ENCODE measurements at places on chromosomes 2 and 18.

GRCh38 chr2:31828891-31829290 lies 181.9 kb downstream of the MEMO1 start:
- DNase-seq: no peak

- DNase-seq: no peak
Observed at GRCh38 chr2:174888646-174889271, 116.4 kb downstream of the CHN1 start.

GRCh38 chr2:226703514-226703913 lies 96.1 kb downstream of the IRS1 start:
- DNase-seq: no peak

GRCh38 chr2:156818944-156819343 lies 382.8 kb downstream of the GPD2 start:
- no peak for DNase-seq

- no peak for DNase-seq
Observed at GRCh38 chr2:31387850-31388249, 26.7 kb downstream of the XDH start.

- no peak for DNase-seq
Observed at GRCh38 chr2:54680397-54681041, 42.9 kb upstream of the EML6 start.

- DNase-seq: no peak
Observed at GRCh38 chr2:218368621-218369153, 12.0 kb downstream of the CATIP start.

- peak; percentile 16 for DNase-seq
Observed at GRCh38 chr2:236731767-236732580, 162.3 kb downstream of the ACKR3 start.

- DNase-seq: no peak
Observed at GRCh38 chr2:122764014-122764413, 1008.6 kb downstream of the TSN start.

- DNase-seq: no peak
Observed at GRCh38 chr2:100865816-100866460, 46.0 kb downstream of the NPAS2 start.

DNA sequence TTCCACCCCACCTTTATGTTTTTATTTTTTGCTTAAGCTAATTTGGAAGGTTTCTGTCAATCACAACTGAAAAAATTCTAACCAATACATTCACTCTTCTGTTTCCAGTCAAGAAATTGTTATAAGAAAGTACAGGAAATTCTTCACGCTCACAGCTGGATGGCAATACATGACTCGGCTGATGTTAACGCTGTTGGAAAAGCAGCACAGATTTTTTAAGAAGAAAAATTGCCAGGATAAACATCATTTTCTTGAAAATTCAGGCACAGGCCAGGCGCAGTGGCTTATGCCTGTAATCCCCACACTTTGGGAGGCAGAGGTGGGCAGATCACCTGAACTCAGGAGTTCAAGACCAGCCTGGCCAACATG lies 46.1 kb downstream of the STPG4 start:
- DNase-seq: no peak

DNA sequence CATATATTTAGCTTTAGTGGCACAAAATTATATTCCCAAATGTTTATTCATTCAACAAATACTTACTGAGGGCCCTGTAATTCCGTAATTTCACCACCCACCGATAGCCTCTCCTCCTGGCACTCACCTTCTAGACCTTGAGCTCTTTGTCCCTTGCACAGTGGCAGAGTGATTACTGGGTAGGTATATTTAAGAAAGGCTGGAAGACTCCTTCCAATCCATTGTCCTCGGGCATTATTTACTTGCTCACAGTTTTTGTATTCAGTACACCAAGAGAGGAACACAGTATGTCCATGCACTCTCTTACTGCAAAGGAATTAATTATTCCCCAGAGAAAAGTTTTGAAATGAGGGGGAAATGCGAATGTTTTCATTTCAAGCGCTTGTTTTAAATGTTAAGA lies 1.1 kb upstream of the CDCA7 start:
- DNase-seq: no peak

DNA sequence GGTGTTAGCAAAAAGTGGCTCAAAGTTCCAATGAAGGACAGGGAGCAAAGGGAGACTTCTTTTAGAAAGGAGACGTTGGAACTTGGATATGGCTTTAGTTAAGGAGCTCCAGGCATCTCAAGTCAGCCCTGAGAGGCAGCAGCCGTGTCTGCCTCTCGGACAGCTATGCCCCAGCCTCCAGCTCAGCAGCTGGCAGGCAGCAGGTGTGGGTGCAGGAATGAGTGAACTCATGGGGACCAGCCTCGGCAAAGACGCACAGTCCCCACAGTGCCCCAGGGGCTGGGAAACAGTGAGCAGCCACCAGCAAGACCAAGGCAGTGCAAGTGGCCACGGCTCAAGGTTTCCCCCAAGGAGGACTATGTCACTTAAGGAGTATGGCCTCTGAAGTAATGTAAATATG lies 1.6 kb upstream of the LRRFIP1 start:
- DNase-seq: no peak

DNA sequence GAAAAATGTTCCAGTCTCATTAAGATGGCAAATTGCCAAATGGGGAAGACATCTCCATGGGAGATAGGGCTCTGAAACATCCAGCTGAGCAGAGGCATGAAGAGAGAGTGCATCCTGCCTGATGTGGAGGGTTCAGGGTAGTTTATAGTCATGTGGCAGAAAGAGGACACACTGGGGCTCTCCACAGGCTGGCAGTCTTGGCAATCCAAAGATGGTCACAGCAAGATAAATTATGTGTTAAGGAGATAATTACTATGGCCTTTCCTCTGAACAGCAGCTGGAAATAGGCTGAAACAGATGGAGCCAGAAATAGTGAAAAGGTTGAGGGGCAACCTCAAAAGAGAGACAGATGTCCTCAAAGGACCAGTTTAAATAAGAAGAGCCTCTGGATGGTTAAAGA lies 97.2 kb downstream of the DCC start:
- DNase-seq: no peak

DNA sequence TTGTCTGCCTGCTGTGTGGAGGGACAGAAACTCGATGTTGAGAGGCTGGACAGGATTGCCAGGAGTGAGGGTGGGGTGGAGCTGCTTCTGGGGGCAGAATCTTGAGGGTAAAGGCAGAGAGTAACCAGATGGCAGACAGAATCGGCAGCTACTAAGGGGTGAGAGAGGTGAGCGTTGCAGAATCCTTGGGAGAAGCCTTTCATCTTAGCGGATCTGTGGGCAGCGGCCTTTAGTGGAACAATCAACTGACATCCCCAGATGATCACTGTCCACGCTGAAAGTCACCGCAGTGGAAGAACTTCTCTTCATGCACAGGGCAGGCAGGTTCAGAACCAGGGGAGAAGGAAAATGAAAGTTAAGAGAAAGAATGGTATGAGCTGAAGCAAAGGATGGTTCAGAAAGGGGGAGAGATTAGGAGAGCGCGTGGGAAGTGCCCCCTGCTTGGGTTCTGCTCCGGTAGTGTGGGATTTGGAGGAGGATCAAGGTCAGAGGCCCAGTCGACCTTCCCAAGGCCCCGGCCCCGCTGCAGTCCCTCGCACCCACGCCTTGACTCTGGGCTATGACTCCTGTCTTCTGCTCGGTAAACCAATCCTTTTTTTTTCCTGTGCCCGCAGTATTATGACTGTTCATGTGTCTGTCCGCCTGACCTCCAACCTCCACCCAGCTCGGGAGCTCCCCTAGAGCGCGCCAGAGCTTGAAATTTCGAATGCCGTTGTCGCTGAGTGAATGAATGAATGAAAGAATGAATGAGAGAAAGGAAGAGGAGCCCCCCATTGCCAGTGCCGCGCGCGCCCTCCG lies 584 bp downstream of the BOLA3 start:
- no peak for DNase-seq

GRCh38 chr2:95345081-95345562 lies 48.0 kb downstream of the KCNIP3 start:
- DNase-seq: no peak

DNA sequence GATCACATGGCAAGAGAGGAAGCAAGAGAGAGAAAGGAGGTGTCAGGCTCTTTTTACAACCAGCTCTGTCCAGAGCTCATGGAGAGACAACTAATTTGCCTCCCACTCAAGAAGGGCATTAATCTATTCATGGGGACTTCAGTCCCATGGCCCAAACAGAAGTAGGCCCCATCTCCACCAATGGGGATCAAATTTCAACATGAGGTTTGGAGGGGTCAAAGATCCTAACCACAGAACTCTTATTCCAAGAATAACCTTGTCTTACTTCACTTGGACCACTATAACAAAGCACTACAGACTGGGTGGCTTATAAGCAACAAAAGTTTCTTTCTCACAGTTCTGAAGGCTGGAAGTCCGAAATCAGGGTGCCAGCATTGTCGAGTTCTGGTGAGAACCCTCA lies 31.8 kb downstream of the GRB14 start:
- no peak for DNase-seq

DNA sequence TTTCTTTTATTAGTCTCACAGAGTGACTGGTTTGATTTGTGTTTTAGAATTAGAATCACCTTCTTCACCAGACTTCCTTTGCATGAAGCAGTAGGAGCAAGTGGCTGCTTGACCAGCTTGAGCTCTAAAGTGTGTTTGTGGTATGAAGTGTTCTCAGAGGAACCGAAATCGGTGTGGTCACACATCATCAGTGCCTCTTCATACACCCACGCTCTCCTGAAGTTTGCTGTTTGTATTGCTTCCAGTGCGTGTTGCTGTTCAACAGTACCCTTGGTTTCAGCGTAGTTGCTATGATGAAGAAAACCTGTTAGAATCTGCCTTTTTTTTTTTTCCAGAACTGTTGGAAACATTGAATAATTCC lies 77.9 kb downstream of the LIMS1 start:
- no peak for DNase-seq

GRCh38 chr18:37383846-37384595 lies 181.6 kb downstream of the CELF4 start:
- DNase-seq: no peak

DNA sequence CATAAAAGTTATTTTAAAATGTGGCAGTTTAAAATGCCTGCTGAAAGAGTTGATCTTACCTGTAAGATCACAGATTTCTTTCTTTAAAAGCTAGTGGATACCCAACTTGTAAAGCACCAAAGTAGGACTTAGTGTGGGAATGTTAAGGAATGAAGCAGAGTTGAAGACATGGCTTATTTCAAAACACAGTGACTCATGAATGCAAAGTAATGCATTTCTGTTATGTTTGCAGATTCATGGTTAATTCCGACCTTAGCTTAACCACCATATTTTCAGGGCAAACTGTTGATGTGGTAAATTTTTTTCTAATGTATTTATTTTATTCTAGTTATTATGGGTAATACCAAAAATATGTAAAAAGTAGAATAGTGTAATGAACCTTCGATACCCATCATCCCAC lies 206.8 kb upstream of the FOSL2 start:
- no peak for DNase-seq

DNA sequence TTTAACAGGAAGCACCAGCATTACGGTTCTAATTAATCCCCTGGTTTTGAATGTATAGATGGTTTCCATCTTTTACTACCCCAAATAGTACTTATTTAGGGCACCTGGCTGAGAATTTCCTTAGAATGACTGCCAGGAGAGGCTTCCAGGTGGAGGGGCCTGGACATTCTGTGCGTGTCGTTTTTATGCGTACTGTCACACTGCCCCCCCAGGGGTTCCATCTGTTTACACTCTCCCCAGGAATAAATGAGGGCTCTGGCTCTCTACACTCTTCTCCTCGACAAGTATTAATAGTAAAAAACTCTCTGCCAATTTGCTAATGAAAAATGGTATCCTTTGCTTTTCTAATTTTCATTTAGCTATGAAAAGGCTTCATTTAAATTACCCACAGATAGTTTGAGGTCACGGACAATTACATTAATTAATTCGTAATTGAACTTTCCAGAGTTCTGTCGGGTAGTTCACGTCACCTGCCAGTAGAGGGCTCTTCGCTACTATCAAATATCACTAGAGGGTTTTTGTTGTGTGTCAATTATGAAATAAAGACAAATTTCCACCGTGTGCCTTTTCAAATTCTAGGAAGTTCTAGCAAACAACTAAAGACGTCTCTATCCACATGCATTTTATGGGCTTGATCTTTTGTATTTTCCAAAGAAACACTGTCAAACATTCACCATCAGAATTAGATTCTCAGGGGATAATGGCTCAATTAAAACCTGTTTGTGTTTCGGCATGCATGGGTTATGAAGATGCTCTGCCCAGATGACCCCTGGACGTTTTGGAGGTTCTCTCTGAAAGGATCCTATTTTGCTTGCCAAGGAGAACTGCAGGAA lies 88.8 kb upstream of the ASB18 start:
- DNase-seq: no peak

- DNase-seq: no peak
Observed at GRCh38 chr2:196338440-196338839, 167.1 kb upstream of the STK17B start.

- DNase-seq: peak; percentile 49
Observed at GRCh38 chr2:75608684-75609333, 37.8 kb upstream of the MRPL19 start.
